ENCODE measurements at places on chromosomes 2 and 18.
A peak's percentile ranks its signal among the peaks of the same experiment; 100 is the strongest.

- DNase-seq = no peak
These were observed 268.8 kb downstream of the TWIST2 start for GRCh38 chr2:239116456-239117246.

GRCh38 chr2:55119711-55120487 lies 69.6 kb upstream of the RTN4 start:
- no peak for DNase-seq

DNA sequence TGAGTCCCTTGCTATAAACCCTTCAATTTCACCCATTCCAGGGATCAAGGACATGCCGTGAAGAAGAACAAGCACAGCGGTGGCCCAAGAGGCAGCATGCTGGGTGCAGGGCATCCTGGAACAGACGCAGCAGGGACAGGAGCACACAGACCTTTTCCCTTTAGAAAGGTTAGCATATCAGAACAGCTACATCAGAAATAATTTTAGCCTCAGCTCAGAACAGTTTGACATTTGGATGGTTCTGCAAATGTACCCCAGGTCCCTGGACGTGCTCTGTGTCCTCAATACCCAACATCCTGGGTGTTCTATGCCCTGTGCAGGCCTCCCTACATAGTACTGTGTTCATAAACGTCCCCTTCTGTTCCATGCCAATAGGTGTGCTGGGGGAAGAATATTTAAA lies 80.4 kb downstream of the MYOM1 start:
- DNase-seq = no peak

- DNase-seq = no peak
These were observed 2.5 kb downstream of the RTN4 start for GRCh38 chr2:55047677-55048299.

GRCh38 chr18:50857694-50858093 lies 21.2 kb upstream of the ME2 start:
- no peak for DNase-seq

DNA sequence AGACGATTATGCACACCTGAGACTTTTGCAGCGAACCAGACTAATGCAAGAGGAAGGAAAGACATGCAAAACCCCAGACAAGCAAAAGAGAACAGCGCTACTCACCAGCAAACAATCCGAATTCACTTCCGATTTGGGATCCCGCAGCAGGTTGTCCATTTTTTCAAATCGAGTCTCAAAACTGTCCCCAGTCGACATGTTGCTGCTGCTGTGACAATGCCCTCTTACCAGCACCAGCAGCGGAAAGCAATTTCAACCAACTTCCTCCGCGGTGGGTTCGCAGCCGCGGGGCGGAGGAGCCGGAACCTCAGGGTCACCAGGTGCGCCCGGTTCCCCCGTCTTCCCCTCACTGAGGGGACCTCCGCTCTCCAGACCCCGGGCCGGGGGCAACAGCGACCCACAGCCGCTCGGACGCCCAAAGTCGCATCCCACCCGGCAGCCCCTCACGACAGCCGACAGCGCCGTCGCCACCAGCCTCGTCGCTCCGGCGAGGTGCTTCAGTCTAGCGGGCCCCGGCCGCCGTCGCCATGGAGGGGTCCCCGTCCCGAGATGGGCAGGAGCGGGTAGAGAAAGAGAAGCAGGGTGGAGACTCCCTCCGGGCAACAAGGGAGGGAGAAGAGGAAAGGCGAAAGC lies 784 bp downstream of the ROCK1 start:
- DNase-seq = peak; percentile 5

DNA sequence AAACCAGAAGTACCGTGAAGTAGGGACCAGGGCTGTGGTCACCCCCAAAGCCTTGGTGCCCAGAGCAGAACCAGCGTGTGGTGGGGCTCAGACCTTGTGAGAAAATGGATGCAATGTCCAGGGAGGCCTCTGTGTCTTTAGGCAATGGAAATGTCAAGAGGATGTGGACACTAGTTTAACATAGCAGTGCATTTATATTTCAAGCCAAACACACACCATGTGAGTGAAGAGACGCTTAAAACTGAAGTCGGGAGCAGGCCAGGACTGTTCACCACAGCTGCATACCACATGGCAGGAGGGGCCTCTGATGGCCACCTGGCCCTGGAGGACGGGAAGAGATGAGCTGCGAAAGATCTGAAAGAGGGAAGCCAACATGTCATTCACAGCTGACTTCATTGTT lies 87.3 kb upstream of the LDLRAD4 start:
- no peak for DNase-seq

DNA sequence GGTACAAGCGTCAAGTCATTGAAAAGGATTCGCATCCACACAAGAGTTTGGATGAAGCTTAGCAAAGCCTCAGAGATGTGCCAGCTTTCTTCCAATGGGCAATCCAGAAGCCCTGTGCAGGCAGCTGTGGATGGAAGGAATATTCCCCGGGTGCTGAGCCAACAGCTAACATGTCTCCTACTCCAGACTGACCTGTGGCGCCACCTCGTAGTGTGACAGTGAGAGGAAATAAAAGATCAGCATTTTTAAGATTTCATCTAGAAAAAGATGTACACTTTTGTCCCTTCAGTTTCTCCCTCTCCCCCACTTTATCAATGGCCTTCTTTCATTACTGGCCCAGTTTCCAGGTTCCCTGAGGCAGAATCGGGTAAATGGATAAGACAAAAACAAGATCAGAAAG lies 48.9 kb upstream of the SPATS2L start:
- DNase-seq = no peak

DNA sequence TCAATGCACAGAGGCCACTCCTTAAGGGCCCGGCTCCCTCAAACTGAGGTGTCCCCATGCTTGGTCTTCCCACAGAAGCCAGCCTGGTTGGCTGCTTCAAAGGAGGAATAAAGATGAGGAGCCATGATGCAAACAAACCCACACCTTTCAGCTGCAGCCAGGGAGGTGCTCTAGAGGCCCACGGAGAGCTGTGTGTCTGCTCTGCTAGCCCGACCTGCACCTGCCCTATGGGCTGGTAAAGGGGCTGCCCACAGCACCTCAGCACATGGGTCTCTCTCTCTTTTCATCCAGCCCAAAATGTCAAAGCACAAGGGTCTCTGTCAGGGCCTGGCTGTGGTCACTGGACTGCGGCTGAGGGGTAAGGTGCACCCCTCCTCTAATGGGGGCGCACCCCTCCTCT lies 132.1 kb downstream of the MSH2 start:
- DNase-seq = no peak

- DNase-seq = no peak
These were observed 14.6 kb downstream of the GULP1 start for GRCh38 chr2:188306271-188306670.

DNA sequence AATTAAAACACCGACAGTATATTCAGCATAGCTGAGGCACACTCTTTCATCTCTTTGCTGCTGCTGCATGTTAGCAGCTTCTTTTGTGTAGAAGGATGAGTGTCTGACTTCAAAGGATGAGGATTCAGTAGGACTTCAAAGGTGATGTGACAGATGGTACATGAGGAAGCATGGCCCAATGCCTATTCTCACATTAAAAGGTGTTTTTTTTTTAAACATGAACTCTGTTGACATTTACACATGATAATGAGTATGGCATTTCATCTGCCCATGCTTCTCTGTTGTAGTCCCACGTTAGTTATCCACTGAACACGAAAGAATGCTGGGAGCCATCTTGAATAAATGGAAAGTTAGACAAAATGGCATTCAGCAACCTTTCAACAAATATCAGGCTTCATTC lies 1950.8 kb upstream of the PIK3C3 start:
- DNase-seq = no peak

DNA sequence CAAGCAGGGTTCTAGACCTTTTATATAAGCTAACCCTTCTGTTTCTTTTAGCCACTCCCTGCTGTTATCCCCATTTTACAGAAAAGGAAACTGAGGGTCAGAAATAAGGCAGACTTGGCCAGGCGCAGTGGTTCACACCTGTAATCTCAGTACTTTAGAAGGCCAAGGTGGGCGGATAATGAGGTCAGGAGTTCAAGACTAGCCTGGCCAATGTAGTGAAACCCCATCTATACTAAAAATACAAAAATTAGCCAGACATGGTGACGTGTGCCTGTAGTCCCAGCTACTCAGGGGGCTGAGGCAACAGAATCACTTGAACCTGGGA lies 14.3 kb downstream of the RUFY4 start:
- DNase-seq = no peak

- no peak for DNase-seq
These were observed 120.3 kb downstream of the TGFA start for GRCh38 chr2:70433315-70433714.

- no peak for DNase-seq
These were observed 5.7 kb downstream of the C18orf32 start for GRCh38 chr18:49481317-49481716.

DNA sequence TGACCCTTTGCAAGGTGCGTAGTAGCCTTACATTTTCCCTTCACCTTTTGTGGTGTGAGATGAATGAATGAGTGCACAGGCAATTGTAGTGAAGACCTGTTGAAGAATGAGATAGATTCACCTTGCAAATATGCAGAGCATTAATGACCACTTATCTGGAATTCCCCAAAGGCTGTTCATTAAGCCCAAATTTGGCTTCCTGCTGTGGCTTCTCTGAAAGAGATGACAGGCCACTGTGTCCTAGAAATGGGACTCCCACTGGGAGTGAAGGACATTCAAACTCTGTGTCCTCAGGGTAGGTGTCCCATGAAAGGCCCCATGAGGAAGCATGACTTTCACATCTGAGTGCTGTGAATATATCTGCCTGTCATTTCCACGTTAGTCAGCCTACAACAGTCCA lies 1821.8 kb upstream of the PIK3C3 start:
- no peak for DNase-seq

Data from NCI-H1092 treated with DMSO at 0.1 percent for 48 hours (cell line).